ENCODE measurements at places on chromosomes 11 and 22.

- DNase-seq = no peak
Observed at GRCh38 chr11:91860661-91861060, 364.0 kb upstream of the FAT3 start.

- no peak for DNase-seq
Observed at GRCh38 chr11:66081505-66081904, 11.4 kb downstream of the PACS1 start.

GRCh38 chr11:118856314-118856713 is 27.4 kb upstream of the CXCR5 start:
- DNase-seq = no peak

- DNase-seq = no peak
Observed at GRCh38 chr11:69475866-69476471, 5.5 kb upstream of the LINC01488 start.

DNA sequence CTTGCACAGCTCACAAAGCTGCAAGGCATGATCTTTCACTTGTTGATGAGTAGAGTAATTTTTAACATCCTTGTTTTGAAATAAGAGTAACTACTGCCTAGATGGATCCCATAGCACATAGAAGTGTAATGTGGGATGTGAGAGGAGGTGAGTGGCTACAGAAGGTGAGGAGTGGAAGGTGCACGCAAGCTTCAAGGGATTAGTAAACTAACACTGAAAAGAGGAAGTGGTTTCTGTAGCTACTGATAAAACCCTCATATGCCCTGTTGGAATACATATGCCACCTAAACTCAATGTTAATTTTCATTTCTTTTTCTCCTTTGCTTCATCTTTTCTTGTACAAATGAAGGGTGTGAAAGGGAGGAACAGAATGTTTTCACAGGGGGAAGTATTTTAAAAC is 22.0 kb upstream of the CTSC start:
- no peak for DNase-seq

- DNase-seq = no peak
Observed at GRCh38 chr22:45217806-45218205, 22.9 kb downstream of the KIAA0930 start.

- DNase-seq = no peak
Observed at GRCh38 chr11:94910779-94911178, 62.6 kb downstream of the CWC15 start.

GRCh38 chr11:76830639-76831327 is 29.9 kb upstream of the ACER3 start:
- no peak for DNase-seq

- no peak for DNase-seq
Observed at GRCh38 chr11:119578521-119579191, 150.3 kb downstream of the NECTIN1 start.

GRCh38 chr11:5596607-5597201 is at the start of gene TRIM6:
TSS of gene TRIM6 (plus strand) at chr11:5596637. CDS start at chr11:5596898, 261 bp downstream.
- no peak for DNase-seq

DNA sequence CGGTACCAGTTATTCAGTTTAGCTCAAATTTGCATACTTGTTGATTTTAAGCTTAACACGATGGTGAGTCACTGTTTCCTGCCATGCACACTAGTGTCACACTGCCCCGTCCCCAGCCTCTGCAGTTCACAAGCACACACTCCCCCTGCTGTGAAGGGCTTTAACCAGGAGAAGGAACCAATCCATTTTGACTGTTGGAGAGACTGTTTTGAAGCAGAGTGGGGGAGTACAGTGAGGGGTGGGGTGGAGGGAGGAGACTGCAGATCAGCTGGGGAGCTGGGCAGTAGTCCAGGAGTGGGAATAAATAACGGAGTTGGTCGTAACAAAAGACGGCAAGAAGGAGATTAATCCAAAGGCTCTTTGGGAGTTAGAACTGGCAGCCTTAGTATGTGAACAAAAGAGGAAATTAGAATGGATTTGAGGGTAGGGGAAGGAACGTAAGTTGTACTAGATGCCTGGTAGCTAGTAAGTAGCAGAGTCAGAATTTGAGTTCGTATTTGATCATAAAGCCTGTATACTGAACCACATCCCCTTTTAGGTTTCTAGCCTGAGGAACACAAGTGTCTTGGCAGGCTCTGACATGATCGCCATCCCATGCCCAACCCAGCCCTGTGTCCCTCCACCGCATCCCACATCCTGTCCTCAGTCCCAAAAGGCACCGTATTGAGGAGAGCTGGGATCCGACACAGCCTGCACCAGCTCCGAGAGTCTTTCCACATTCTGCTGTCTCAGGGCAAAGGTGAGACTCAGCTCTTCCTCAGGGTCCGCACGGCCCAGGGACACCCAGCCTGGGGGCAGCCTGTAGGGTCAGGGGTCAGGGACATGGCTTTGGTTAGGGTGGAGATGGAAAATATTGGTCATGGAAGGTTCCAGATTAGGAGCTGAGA is 862 bp downstream of the TPP1 start:
- no peak for DNase-seq

DNA sequence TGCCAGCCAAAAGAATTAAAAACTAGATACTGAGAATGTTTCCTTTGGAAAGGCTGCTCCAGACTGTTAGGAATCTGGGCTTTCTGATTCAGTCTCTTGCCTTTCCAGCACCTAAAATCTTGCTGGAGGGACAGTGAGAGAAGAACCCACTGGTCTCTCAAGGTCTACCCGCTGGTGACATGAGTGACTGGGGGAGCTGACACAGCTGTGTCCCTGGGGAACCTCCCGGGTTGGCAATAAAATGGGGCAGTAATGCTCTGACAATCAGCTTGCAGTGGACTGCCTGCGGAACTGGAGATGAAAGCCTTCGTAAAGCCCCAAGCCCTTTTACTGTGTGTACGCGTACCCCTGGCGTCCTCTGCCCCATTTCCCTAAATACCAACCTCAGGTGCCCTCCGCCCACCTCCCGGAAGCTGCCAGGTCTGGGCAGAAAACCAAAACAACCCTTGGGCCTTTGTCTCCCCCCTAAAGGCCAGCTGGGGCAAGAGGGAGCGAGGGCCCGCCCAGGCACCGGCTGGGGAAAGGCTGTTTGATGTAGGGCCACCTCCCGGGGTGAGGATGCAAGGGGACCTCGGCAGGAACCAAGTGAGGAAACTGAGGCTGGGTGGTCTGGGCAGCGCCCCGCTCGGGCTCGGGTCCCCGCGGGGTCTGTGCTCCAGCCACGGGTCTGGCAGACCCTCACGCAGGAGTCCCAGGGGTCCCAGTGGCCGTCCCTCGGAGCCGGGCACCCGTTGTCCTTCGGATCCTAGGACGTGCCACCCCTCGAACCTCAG is 741 bp downstream of the CARS1 start:
- DNase-seq = no peak

- no peak for DNase-seq
Observed at GRCh38 chr22:10961043-10961860, 4566.7 kb upstream of the OR11H1 start.

- DNase-seq = no peak
Observed at GRCh38 chr11:24949406-24949805, 452.6 kb downstream of the LUZP2 start.

DNA sequence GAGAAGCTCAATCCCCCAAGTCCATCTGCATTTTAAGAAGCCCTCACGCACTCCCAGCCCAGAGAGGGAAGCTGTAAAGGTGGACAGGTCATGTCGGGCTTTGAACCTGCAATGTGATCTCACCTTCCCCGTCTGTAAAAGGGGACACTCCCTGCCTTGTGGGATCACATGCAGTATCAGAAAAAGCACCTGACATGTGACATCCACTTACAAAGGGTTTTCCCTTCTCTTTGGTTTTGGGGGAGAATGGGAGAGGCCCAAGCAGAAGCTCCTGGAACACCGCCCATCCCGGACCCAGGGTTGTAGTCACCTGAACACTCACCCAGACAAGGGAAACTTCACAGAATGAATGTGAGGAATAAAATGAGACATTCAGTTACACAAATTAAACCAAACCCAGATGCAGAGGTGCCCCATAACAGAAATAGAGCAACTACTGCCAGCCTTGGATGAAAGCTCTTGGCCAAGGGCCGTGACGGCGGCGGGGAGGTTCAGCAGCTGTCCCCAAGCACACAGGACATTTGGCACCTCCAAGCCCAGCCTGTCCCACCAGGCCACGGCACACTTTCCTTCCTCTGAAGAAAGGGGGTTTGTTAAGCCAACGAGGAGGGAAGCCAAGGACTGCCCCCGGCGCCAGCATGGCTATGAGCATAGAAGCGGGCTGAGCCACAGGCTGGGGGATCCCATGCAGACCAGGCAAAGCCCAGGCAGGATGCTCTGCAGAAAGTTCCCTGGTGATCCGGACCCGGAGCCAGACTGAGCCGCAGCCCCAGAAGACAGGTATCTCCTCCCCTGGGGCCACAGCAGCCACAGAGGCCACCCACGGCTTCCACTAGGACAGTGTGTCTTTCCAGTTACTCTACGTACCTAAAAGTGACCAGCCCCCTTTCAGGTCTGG is 3.8 kb downstream of the BID start:
- no peak for DNase-seq

DNA sequence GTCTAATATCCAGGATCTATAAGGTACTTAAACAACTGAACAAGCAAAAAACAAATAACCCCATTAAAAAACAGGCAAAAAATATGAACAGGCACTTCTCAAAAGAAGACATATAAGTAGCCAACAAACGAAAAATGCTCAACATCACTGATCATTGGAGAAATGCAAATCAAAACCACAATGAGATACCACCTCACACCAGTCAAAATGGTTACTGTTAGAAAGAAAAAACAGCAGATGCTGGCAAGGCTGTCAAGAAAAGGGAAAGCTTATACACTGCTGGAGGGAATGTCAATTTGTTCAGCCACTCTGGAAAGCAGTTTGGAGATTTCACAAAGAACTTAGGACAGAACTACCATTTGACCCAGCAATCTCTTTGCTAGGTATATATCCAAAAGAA is 30.6 kb upstream of the NOX4 start:
- no peak for DNase-seq

DNA sequence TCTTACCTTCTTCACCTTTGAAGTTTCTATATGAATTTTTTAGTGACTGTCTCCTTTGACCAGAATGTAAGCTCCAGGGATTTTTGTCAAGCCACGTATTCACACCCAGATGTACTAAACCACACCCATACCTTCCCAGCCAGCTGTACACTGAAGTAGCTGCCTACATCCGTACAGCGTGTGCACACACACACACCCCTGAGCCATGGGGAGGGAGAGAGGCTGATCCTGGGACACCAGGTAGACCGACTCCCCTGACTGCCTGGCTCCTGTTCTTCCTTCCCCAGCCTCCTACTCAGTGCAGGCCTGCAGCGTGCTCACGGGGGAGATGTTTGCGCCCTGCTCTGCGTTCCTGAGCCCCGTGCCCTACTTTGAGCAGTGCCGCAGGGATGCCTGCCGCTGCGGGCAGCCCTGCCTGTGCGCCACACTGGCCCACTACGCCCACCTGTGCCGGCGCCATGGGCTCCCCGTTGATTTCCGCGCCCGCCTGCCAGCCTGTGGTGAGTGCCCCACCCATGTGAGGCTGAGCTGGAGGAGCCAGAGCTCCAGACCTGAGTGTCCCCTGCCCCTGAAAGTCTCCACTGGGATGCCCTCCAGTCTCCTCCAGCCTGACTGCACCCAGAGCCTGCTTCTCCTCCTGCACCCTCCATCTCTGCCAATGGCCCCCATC is 25.9 kb downstream of the OTOG start:
- DNase-seq = no peak

DNA sequence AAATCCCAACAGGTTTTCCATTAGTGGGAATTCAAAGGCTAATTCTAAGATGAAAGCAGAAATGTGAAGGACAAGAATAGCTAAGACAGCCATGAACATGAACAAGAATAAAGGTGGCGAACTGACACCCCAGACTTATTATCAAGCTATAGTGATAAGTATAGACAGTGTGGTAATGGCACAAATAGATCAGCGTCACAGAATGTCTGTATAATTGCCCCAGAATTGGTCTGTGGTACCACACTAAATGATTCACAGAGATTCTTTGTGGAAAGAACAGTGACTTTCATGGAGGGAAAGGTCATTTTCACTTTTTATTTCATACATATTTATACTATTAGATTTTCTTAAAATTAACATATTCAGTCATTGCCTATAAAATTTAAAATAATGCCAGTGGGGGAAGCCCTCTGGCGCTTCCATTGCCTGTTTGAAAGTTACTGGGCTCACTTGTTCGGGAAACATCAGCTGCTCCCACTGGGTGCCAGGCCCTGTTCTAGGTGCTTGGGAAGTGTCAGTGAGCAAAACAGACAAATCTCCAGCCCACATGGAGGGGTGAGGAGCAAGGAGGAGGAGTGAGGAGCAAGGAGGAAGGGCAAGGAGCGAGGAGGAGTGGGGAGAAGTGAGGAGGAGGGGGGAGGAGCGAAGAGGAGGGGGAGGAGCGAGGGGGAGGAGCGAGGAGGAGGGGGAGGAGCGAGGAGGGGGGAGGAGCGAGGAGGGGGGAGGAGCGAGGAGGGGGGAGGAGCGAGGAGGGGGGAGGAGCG is 11.3 kb upstream of the NLRP6 start:
- no peak for DNase-seq

DNA sequence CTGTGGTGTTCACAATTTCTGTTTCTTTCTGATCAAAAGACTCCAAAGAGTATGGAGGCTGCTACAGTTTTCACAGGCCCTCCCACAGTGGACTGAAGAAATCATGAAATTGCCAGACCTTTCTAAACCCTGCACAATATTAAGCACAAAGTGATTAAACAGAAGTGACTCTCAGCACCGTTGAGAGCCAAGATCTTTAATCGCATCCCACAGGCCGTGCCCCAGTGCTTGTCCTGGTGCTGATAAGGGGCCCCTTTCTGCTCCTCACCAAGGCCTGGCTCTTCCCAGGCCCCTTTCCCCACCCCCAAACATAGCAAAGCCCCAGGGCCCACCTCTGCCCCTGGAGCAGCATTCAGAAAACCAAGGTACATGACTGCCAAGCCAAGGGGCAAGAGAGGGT is 57.4 kb upstream of the BMAL1 start:
- no peak for DNase-seq

- DNase-seq = no peak
Observed at GRCh38 chr22:49524362-49524761, 303.3 kb downstream of the BRD1 start.

DNA sequence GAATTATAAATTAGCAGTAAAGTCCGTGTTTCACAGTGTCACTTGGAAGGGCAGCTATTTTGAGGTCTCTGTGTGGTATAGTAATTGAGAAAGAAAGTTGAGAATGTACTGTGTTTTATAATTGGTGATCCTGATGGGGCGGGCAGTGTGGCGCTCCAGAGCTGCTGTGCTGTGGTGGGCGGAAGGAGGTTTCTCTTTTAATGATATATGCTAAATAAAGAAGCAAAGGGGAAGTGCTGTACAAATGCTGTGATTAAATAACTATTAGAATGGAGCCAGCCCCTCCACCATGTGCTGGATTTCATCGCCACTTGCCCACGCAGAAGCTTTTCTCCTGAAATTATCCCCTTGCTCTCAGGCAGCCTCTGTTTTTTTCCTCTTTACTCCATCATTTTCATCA is 24.6 kb downstream of the ATXN10 start:
- no peak for DNase-seq

- no peak for DNase-seq
Observed at GRCh38 chr11:14635546-14635945, 8.1 kb upstream of the PDE3B start.

GRCh38 chr11:119470317-119471291 is 47.6 kb upstream of the THY1 start:
- no peak for DNase-seq

GRCh38 chr11:117621226-117621625 is 175.8 kb downstream of the DSCAML1 start:
- no peak for DNase-seq

Measured in NCI-H187 treated with DMSO at 0.1 percent for 48 hours (cell line).